ENCODE measurements at places on chromosomes 12 and 14.
A peak's percentile ranks its signal among the peaks of the same experiment; 100 is the strongest.

DNA sequence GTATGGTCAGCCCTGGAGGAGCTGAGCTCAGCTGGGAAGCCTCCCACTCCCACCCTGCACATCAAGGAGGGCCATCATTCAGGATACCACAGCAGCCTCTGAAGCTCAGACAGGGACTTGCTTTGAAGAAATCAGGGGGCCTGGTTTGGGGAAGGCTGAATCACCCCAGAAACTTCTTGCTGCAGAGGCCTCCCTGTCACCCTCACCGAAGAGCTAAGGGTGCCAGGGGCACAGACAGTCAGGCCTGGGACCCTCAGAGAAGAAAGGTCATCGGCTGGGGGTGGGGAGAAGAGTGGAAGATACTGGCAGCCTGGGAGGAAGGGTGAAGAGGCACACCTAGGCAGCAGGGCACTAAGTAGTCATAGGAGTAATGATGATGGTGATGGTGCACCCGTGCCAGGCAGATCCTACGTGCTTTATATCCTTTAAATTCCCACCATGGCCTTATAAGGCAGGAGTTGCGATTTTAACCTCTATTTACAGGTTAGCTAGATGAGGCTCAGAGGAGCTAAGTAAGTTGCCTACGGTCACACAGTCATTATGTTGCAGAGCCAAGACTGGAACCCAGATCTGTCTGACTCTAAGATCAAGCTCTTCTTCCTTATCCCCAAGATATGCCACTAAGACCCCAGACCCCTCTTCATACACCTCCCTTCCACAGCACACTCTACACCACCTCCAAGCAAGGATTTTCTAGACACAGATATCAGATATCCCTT is 28.5 kb upstream of the PNMA1 start:
- DNase-seq = no peak

DNA sequence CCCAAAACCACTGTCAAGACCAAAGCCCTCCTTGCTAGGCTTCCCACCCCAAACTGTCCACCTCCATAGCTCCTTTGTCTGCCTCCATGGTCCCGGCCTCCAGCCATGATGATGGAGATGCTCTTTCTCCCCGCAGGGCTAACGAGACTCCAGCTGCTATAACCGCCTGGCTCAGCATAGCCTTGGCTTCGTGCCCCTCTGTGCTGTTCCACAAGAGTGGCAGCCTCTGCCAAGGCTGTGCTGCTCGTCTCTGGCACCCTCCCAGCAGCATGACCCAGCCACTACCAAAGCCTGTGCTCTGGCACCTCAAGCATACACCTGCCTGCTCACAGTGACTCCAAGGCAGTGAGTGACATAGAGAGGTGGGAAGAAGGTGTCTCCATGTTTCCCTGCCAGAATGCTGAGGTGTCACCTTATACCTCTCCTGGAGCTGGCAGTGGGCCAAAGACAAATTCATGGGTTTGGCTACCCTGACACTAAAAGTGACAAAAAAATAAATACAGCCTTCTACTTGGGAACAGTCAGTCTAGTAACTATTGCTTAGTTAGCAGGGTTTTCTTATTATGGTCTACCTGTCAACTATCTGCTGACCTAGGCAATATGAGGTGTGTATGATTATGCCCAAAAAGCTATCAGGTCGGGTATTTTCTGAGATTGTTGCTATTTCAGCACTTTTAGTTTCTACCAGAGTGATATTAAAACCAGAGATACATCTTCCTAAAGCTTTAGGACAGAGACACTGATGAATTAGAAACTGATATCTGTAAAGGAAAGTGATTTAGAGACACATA is 16.1 kb upstream of the KRT73 start:
- no peak for DNase-seq

DNA sequence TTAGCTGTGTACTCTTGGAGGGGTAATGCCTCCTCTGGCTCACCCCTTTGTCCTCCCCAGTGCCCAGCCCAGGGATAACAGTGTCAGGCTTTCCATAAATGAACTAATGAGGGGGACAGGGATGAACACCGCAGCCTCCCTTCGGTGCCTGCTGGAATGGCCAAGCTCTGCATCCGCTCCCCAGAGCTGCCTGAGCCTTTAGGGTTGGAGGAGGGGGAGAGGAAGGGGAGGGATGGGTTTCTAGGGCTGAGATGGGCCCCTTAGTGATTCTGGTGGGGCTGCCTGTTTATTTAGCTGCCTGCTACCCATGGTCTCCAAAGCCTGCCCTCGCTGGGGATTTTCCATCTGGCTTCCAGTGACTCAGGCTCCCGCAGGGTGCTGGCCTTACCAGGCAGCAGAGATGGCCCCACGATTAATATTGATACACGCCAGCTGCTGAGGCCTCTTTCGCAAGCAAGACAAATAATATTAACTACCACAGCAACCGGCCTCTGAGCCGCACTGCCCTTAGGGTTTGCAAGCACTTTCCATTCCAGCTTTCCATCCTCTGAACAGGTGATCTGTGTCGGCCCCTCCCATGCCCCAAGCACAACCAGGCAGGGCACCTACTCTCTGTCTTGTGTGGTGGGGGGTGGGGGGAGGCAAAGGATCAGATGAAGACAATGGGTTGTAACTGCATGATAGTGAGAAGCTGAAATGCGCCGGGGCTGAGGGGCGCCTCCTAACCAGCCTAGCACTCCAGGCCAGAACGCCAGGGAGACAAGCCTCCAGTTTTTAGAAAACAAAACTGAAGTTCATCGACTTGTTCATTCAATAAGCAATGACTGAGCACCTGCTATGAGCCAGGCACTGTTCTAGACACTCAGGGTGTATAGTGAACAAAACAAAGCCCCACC is 56.7 kb downstream of the C14orf132 start:
- DNase-seq = no peak

DNA sequence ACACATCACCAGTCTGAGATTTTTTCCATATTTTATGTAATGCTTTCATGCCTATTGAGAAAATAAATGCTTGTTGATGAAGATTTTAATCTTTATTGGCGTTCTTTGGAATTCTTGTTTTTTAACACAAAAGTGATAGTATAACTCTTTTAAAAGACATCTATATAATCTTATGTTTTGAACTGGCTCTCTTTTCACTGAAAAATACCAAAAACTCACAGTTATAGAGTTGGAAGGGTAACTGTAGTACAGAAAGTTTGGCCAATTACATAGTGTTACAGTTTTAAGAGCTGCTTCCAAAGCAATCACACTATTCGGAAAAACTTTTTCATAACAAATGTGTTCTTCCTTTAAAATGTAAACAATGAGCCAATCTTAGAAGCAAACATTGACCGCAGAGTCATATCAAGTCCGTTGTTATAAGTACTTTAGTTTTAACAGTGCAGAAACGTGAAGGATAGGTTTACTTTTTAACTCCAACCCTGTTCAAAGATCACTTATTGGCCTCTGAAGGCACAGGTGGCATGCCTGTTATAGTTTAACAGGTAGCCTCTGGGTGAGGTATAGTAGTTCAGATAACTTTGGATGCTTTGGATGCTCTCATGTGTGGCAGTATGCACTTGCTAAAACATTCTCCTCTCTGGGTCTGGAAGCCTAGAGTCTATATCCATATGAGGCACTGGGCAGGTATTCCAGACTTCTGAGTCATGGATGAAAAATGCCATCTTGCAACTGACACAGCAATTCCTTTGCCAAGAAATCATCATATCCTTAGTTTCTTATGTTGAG is 12.1 kb upstream of the NTN4 start:
- no peak for DNase-seq

DNA sequence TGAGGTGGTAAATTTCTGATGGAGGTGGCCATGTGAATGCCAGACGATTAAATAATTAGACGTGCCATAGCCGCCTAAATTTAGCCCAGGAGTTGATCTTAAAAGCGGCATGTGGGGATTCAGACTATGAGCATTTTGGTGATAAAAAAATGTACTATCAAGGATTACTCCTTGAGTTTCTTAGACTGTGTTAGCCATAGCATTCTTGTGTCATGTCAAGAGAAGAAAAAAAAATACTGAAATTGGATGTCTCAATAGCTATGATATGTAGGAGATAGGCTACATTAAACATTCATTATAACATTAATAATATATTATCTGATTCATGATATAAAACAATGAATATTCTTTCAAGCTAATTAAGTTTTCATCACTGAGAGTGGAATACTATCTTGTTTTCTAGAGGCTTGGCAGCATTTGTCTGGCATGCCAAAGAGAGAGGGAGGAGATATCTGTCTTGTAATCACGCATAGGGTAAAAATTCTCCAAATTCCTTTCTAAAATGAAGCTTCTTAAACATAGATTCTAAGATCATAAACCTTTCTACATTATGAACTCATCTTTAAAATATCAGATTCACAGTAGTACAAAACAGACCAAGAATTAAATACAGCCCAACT is 727.0 kb downstream of the C12orf50 start:
- DNase-seq = no peak

- DNase-seq = no peak
These were observed 423 bp downstream of the ALDH6A1 start for GRCh38 chr14:74083784-74084276.

DNA sequence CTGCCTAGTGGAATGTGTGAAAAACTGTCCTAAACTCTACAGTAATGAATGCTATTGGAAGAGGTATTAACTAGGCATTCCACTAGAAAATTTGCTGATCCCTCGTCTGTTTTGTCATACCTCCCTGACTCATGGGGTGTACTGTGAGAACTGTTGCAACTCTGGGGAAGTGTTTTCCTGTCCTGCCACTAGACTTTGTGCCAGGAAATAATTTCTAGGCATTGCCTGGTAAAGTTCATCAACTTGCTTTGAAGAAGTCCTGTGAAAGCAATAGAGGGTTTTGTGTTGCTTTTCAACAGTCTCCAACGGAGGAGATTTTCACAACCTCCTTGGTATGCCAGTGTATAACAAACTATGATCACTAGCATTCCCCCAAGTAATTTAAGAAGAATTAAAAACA is 139.9 kb downstream of the AKAP6 start:
- DNase-seq = no peak

DNA sequence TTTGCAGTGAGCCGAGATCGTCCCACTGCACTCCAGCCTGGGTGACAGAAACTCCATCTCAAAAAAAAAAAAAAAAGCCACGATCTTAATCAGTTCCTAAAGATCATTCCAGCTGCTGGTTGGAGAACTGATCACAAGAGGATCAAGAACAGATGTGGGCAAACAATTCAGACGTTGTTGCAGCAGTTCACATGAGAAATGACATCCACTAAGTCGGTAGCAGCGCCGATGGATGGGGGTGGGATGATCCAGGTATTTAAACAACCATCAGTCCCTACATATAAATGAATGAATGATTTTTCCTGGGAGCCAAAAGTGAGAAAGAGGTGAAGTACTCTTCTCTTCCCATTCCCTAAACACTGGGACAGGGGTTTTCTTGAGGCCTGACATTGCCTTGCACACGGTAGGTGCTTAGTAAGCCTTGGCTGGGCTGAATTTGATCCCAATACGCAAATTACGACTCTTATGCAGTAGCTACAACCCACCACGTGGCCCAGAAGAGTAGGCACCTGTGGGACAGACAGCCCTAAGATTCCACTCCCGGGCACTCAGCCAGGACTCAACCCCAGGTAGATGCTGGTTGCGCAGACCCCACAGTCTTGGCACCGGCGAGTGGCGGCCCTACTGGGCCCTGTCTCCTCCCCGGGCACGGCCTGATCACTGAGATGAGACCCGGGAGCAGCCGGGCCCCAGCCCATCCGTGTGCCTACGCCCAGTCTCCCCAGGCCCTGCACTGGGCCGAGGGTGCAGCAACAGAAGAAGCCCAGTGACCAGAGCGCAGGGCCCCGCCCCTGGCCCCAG is 565 bp downstream of the SPRYD3 start:
- DNase-seq = peak; percentile 21

- no peak for DNase-seq
These were observed 4.6 kb upstream of the SPX start for GRCh38 chr12:21521541-21521940.

- DNase-seq = no peak
These were observed 2.0 kb downstream of the C14orf180 start for GRCh38 chr14:104581521-104581920.

GRCh38 chr12:19196959-19197630 is 67.6 kb downstream of the PLEKHA5 start:
- no peak for DNase-seq

Data from GM12864 (cell line).